Fibroblast of lung (primary cell): ENCODE measurements at places on chromosomes 4 and X.

DNA sequence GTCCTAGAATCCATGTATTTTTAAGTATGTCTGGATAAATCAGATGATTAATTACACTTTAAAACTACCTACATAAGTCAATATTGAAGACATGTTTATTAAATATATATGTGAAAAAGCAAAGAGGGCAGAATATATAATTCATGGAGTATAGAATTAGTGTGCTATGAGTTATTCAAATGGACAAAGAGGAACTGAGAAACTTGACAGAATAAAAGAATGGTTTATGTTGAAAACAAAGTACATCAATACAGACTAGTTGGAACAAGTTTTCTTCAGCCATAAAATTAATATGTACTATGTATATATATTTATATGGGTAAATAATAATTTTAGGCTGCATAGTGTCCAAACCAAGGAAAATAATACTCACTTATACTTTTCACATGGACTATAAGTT, 173.5 kb downstream of the NPFFR2 start:
- H3K36me3 ChIP-seq, result no peaks in the 10 kb centered on the region
- H3K27ac ChIP-seq, result no peak overlapping the region
- DNase-seq, result no peak
- H3K4me3 ChIP-seq, result no peak overlapping the region
- no peaks in the 10 kb centered on the region for H3K27me3 ChIP-seq
- no peaks in the 10 kb centered on the region for H3K4me1 ChIP-seq

- H3K27ac ChIP-seq, result no peak overlapping the region
- no peaks in the 10 kb centered on the region for H3K27me3 ChIP-seq
- no peaks in the 10 kb centered on the region for H3K36me3 ChIP-seq
- no peak overlapping the region for H3K4me3 ChIP-seq
Observed at GRCh38 chrX:13821738-13822137, 4.8 kb upstream of the GPM6B start.

GRCh38 chrX:119442286-119442685, 26.0 kb upstream of the SLC25A5 start:
- no peaks in the 10 kb centered on the region for H3K4me1 ChIP-seq
- no peaks in the 10 kb centered on the region for H3K27me3 ChIP-seq
- H3K4me3 ChIP-seq, result no peak overlapping the region
- H3K27ac ChIP-seq, result no peak overlapping the region
- H3K36me3 ChIP-seq, result no peaks in the 10 kb centered on the region

- H3K4me3 ChIP-seq, result no peak overlapping the region
- H3K27me3 ChIP-seq, result no peaks in the 10 kb centered on the region
- no peaks in the 10 kb centered on the region for H3K36me3 ChIP-seq
- DNase-seq, result no peak
- H3K4me1 ChIP-seq, result no peaks in the 10 kb centered on the region
Observed at GRCh38 chr4:144906181-144906925, 191.6 kb downstream of the ANAPC10 start.

- peaks cover 6% of the 10 kb centered on the region for H3K4me1 ChIP-seq
- DNase-seq, result no peak
- no peak overlapping the region for H3K4me3 ChIP-seq
- H3K27me3 ChIP-seq, result no peaks in the 10 kb centered on the region
- no peaks in the 10 kb centered on the region for H3K36me3 ChIP-seq
Observed at GRCh38 chr4:139457318-139457717, 3.4 kb downstream of the RAB33B start.
